ENCODE measurements at places on chromosomes 13 and 19.

GRCh38 chr19:45528149-45528743 lies 21.0 kb downstream of the VASP start:
- DNase-seq: no peak

DNA sequence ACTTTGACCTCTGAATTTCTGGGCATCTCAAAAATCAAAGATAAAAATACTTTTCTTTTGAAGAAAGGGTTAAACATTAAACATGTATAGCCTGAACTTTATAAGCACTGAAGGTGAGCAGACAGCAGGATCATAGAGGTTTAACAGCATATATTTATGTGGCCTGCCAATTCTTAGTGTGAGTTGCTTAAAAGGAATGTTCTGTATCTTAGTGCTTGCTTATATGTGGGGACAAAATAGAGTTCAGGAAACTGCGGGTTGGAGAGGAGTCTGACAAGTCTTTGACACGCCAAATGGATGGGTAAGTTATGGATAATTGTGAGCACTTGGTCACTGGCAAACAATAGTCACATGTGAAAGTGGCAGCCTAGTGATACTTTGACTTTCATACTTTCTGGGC lies 1419.4 kb upstream of the SPRY2 start:
- no peak for DNase-seq

DNA sequence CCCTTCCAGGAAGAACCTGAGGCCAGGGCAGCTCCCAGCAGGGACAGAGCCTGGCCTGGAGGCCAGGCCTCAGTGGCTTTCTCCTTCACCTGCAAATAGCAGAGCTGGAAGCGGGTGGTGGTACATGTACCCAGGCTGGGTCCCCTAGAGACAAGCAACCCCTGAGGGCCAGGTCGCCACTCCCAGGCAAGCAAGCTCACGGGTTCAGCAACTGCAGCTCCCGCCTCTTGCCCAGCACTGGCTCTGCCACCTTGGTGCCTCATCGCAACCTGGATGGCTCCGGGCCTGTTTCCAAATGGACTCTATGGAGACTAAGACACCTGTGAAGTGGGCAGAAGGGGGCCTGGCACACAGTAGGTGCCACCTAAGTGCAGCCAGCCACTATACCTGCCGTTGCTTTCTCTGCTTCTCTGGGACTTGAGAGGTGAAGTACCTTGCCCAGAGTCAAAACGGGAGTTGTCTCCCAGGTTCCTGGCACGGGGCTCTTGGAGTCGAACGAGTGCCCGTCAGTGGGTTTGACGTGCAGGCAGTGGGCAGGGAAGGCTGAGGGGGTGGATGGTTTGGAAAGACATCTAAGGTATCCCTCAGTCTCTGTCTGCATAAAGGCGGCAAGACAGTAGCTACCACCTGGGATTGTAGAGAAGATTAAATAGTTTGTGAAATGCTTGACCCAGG lies 2.4 kb upstream of the PLPP2 start:
- DNase-seq: no peak

- no peak for DNase-seq
These were observed 204.7 kb downstream of the FGF14 start for GRCh38 chr13:102197193-102197592.

GRCh38 chr19:56071151-56071550 lies 49.9 kb downstream of the ZNF787 start:
- no peak for DNase-seq

DNA sequence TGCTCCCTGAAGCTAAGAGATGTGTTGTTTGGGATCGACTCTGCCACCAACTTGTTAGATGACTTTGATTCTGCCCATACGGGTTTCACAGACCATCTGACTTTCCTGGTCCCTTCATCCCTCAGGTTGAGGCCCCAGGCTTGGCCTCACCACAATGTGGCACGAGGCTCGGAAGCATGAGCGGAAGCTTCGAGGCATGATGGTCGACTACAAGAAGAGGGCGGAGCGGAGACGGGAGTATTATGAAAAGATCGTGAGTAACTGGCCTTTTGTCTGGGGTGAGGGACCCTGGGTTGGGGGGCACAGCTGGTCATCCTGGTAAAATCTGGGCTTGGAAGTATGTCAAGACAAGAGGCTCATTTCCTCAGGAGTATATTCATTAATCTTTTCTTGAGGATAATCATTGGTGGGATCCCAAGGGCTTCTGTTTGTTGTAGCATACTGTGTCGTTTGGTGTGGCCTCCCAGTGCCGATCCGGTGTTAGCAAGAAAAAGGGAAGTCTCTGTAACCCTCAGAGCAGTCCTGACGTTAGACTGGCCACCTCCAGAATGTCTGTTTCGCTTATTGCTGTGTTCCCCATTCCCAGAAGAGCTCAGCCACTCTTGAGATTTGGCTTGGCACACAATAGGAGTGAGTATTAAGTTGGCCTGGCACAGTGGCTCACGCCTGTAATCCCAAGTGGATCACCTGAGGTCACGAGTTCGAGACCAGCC lies 1.4 kb downstream of the CLASRP start:
- no peak for DNase-seq

GRCh38 chr19:2686360-2686759 lies 16.1 kb downstream of the GNG7 start:
- DNase-seq: no peak

DNA sequence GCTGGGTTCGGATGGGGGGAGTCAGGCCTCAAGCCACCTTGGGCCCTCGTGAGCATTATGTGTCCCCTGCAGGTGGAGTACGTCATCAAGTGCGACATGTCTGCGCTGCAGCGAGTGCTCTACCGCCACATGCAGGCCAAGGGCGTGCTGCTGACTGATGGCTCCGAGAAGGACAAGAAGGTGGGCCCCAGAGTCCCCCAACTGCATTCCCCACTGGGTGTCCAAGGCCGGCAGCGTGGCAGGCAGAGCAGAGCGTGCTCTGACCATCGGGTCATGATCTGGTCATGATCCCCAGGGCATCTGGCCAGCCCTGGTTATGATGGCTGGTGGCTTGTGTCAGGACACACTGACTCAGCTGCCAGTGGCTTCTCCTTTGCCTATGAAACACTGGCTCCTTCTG lies 63.4 kb downstream of the SMARCA4 start:
- DNase-seq: no peak

- DNase-seq: no peak
These were observed 3.7 kb downstream of the ZSCAN4 start for GRCh38 chr19:57672466-57672865.

- DNase-seq: no peak
These were observed 26.8 kb upstream of the CYP4F8 start for GRCh38 chr19:15588265-15588664.

DNA sequence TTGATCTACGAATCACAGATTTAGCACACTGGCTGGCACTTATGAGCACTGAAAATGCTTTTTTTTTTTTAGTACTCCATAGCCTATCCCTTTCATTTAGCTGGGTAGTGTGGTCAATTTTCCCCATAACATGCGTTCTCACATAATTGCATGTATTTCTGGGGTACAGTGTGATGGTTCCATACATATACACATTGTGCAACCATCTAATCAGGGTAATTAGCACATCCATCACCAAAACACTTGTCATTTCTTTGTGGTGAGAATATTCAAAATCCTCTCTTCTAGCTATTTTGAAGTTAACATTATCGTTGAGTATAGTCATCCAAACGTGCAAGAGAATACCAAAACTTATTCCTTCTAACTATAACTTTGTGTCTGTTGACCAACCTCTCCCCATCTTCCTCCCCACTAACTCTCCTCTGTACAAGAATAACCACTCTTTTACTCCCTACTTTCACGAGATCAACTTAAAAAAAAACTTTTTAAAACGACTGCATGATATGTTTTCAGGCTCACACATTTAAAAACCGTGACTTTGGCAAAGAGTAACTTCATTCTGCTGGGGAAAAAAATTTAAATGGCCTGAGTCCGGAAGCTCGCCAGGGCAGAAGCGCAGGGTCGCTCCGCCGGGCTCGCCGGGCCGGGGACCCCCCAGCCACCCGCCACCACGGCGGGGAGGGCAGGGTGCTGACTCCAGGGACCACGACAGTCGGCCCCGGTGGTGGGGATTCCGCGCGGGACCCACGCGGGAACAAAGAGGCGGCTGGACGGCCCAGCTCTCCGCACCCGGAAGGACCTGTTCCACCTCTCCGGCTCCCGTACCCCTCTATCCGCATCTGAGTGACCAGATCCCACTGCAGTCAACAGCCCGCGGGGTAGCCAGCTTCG lies 868 bp upstream of the UBAC2 start:
- peak; percentile 42 for DNase-seq

DNA sequence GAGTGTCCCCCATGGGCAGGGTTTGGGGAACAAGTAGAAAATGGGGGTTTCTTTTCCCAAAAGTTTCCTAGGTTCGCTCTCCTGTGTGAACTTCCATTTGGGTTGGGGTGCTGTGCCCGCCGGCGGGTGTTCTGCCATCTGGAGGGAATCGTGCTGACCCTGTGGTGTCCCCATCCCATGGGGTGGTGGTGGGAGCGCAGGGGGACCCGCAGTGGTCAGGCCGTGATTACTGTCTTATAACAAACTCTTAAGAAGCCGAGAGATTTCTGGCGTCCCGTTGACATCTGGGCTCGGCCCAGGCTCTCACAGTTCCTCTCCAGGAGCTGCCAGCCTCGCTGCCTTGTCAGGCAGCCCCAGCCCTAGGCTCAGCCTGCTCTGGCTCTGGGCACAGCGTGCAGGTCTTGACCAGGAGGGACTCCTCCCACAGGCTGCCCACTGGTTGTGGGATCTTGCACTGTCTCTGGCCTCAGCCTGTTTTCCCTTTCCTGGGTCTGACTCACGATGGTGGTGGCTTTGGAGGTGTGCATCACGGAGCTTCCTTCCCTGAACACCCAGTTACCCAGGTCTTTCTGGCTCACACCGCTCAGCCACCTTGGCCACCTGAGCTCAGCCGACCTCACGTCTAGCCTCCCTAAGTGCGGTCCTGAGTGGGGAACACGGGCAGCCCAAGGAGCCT lies 34.5 kb downstream of the PLEKHJ1 start:
- DNase-seq: no peak

DNA sequence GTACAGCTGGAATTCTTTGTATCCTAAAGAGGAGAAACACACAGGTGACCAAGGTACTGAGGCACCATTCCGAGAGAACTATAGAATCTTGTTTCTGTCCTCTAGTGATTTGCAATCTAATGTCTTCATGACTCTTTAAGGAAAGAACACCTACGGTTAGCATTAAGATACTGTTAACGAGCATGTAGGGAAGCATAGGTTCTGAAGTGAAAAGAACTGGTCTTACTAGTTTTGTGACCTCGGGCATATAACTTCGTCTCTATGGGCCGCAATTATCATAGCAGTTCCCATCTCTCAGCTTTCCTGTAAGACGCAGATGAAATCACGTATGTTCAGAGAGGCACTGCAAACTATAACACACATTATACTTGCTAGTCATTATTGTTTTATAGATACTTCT lies 193.0 kb upstream of the NBEA start:
- no peak for DNase-seq

DNA sequence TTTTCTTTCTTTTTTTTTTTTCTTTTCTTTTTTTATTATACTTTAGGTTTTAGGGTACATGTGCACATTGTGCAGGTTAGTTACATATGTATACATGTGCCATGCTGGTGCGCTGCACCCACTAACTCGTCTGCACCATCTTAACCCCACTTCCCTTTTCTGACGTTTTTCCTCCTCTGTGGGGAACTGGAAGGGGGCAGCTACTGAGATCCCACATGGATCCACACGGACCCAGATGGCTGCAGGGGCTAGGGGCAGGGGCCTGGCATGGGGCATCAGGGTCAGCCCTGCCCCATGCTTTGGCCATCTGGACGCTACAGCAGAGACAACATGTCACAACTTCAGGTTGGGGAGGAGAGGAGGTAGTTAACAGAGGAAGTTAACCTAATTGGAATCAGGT lies 54.3 kb downstream of the RUBCNL start:
- no peak for DNase-seq

- no peak for DNase-seq
These were observed 4.3 kb upstream of the LRRC8E start for GRCh38 chr19:7883796-7884570.

GRCh38 chr19:57363688-57364181 lies 384 bp downstream of the TRAPPC2B start:
- DNase-seq: no peak

DNA sequence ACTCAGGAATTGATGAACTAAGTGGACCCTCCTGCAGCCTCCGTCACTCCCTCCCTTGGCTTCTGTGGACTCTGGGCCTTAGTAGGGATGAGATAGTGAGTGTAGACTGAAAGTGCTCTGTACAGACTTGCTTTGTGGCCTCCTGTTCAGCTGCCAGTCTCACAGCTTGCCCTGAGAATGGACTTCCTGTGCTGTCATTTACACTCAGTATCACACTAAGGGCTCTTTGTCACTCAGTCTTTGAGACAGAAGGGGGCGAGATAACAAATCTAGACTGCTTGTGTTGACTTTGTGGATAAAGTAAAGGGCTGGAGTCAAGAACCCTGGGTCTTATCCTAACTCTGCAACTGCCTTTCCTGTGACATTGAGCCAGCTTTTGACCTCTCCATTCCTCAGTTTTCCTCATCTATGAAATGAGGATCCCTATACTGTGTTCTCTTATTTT lies 21.0 kb upstream of the SPRY2 start:
- no peak for DNase-seq

GRCh38 chr19:52516191-52516590 lies 11.3 kb upstream of the ZNF808 start:
- no peak for DNase-seq

GRCh38 chr13:111792956-111793355 lies 274.0 kb upstream of the SOX1 start:
- no peak for DNase-seq

GRCh38 chr19:31913103-31913661 lies 432.2 kb upstream of the ZNF507 start:
- DNase-seq: no peak

DNA sequence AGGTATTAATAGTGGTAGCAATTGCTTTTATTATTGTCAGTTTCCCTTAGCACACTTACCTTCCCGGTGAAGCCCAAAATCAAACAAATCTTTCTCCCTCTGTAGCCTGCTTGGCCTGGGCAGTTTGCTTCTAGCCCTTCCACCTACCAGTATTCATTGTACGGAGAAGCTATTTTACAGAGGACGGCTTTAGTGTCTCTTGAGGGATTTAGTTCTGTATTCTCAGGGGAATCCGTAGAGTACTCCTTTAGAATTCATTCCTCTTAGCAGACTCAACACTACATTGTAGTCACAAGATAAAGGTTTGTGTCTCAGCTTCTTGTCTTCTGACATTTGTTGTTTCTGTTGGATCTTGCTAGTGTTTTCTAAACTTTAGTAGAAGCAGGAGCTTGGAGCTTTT lies 24.1 kb upstream of the WTIP start:
- no peak for DNase-seq

GRCh38 chr13:69585656-69586055 lies 522.0 kb upstream of the ATXN8OS start:
- DNase-seq: no peak

GRCh38 chr19:46979126-46980105 lies 40.2 kb upstream of the NPAS1 start:
- DNase-seq: no peak

- DNase-seq: no peak
These were observed 88.4 kb upstream of the DOCK9 start for GRCh38 chr13:99066219-99066618.

All from stimulated activated naive CD8-positive, alpha-beta T cell treated with anti-CD3 and anti-CD28 coated beads, Interleukin-15, Interleukin-2, amounts not matched to agents 100 U/mL and 50 U/mL, for 24 hours (primary cell).